ENCODE measurements at places on chromosomes 4 and X. TPM values are rescaled to one million over a fixed set of nuclear protein-coding genes. Genes with fewer than 3 reads are reported as not detected.

Gene SH3D19
- 24.1 TPM for total RNA-seq

Gene NR3C2
- 0.34 TPM for total RNA-seq

Gene BANK1
- total RNA-seq: 0.34 TPM

Gene FAM149A
- total RNA-seq: 1.7 TPM

Gene HERC5
- total RNA-seq: 1.1 TPM

Gene PLXNB3
- 28.8 TPM for total RNA-seq

Measured in nasal cavity respiratory epithelium epithelial cell of viscerocranial mucosa (primary cell).